ENCODE measurements at places on chromosomes 2 and 18.

- no peak for DNase-seq
Observed at GRCh38 chr2:77664491-77664890, 142.3 kb upstream of the LRRTM4 start.

GRCh38 chr2:170578606-170579005, 136.5 kb upstream of the SP5 start:
- DNase-seq, result no peak

GRCh38 chr2:55102056-55102812, 52.0 kb upstream of the RTN4 start:
- DNase-seq, result no peak

- DNase-seq, result no peak
Observed at GRCh38 chr2:161427664-161428587, 11.8 kb downstream of the TBR1 start.

GRCh38 chr2:171726847-171727450, 39.7 kb downstream of the DYNC1I2 start:
- DNase-seq, result no peak

DNA sequence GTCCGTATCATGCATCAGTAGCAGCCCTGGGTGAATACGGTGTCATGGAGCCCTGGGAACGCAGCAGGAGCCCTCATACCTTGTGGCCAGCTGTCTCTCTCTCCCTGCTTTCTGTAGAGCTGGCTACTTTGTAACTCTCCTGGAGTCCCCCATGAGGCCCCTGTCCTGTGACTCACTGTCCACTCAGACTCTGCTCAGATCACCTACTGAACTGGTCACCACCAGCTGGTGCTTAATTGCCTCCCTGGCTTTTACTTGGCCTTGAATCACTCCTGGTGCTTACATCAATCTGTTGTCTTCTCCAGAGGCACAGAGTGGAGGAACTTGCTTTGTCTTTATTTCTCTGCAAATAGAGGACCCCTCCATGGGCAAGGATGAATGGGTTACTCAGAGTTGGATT, 172.7 kb downstream of the HRH4 start:
- no peak for DNase-seq

GRCh38 chr2:176847575-176847974, 365.0 kb upstream of the HNRNPA3 start:
- DNase-seq, result no peak

Measured in activated gamma-delta T cell treated with Interleukin-2 at 50 U/mL for 16 hours (primary cell).